ENCODE measurements at places on chromosomes 5 and 9.
A peak's percentile ranks its signal among the peaks of the same experiment; 100 is the strongest.

- DNase-seq, result no peak
Observed at GRCh38 chr5:151267491-151268260, 14.7 kb downstream of the GM2A start.

DNA sequence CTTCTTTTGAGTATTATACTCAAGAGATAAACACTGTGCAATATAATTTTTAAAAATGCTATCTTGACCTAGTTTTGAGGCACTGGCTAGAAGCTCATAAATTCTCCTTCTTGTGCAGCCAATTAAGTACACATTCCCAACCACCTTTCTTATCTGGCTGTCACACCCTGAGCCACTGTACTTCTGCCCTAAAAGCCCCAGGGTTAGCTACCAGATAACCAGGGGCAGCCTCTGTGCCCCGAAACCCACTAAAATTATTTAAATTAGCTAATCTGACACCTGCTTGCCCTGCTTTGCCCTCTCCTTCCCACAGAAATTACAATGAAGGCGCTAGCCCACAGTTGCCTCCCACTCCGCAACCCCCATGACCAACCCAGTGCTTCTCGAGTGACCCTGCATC, 597.3 kb upstream of the TYRP1 start:
- no peak for DNase-seq

- DNase-seq, result no peak
Observed at GRCh38 chr5:116876240-116876840, 301.7 kb upstream of the SEMA6A start.

DNA sequence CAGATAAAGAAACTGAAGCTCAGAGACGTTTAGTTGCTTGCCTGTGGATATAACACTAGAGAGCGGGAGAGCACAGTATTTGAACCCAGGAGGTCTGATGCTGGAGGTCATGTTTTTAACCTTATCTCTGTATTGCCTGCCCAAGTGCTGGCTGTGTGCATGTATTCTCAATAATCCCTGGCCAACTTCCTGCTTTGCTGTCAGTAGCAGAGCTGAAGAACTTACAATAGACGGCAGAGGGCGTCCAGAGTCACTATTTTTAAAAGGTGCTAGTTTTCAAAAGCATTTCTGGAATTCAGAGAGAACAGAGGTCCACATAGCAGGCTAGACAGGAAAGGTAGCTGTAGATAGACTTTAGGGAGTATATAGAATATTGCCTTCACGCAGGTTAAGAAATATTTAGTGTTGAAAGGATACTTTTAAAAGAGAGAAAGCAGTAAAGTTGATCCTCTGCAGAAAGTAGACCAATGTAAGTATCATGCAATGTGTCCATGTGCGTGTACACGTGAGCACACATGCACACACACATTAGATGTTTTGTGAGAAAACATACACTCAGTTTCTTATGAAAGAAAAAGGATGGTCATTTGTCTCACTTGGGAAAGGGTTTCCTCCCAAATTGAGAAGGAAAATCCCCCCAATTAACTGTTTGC, 46.3 kb downstream of the PTCD2 start:
- DNase-seq, result peak; percentile 76

DNA sequence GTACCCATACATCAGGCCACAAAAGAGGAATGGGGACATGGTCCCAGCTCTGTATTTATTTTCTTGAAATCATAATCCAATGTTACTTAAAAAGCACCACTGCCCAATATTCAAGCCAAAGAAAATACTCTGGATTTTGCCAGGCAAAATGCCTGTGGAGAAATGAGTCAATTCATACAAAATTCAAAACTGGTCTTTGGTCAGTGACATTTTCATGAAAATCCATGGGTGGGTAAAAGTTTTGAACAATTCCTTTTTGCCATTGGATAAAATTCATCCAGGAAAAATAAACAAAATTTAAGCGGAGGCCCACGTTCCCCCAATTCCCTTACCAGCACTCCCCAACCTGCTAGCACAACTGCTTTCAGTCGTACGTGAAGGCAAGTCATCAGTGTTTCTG, 186.2 kb downstream of the GLIS3 start:
- DNase-seq, result no peak
